Kidney glomerular epithelial cell (primary cell): ENCODE measurements at places on chromosomes 12 and 14.

GRCh38 chr12:59055204-59055860, 135.0 kb upstream of the LRIG3 start:
- peak; percentile 83 for DNase-seq

GRCh38 chr14:82935691-82936090, 1402.0 kb upstream of the SEL1L start:
- no peak for DNase-seq

DNA sequence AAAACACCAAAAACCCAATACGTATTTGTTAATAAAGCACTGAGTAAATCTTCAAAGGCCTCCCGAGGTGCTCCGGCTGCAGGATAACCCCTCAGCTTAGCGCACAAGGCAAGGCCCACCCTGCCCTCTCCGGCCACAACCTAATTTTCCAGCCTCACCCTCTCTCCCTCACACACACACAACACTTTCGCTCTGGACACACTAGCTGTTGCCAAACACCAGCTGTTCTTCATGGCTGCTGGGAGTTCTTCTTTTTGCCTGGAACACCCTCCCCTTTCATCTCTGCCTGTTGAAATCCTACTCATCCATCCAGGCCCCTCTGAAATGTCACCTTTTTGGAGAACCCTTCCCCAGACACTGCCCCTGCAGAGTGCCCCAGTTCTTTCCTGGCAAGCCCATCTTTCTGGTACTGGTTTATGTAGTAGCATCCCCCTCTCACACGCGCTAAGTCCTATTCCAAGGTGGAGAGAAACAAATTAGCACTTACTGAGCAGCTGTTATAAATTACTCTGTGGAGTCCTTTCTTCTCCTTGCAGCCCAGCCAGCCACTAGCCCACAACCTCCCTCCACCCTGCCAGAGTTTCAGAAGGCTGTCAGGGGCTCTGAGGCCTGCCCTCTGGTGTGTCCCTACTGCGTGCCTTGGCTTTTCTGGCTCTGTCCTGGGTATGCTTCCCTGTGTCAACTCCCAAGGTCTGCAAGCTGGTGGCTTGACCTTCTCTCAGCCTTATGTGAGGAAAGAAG, 805 bp upstream of the CRACR2A start:
- no peak for DNase-seq

- no peak for DNase-seq
Observed at GRCh38 chr14:101499080-101499479, 62.2 kb upstream of the DIO3 start.

DNA sequence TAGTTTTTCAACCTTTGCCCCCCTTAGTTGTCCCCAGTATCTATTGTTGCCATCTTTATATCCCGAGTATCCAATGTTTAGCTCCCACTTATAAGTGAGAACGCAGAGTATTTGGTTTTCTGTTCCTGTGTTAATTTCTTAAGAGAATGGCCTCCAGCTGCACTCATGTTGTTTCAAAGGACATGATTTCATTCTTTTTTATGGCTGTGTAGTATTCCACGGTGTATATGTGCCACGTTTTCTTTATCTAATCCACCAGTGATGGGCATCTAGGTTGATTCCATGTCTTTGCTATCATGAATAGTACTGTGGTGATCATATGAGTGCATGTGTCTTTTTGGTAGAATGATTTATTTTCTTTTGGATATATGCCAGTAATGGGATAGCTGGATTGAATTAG, 72.0 kb downstream of the GCH1 start:
- no peak for DNase-seq

GRCh38 chr12:80512781-80513180, 68.7 kb downstream of the PTPRQ start:
- no peak for DNase-seq

DNA sequence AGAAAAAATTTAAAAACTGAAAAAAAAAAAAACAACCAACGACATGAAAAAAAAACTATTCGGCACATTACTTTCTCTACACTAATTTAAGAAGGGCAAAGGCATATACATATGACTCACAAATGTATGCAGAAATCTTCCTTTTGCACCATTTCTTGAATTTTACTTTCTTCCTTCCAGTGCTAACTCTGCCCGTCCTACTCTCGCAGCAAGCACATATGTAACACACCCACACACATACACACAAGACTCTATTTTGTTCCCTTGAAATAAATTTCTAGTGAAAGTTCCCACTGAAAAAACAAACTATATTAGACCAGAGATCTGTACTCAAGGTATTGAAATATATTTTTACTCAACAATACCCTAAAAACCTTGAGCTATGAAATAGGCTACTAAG, 14.6 kb downstream of the BTG1 start:
- no peak for DNase-seq

GRCh38 chr14:40282196-40282595, 850.0 kb upstream of the FBXO33 start:
- no peak for DNase-seq

- no peak for DNase-seq
Observed at GRCh38 chr12:52010692-52011601, 4.2 kb downstream of the TAMALIN start.

DNA sequence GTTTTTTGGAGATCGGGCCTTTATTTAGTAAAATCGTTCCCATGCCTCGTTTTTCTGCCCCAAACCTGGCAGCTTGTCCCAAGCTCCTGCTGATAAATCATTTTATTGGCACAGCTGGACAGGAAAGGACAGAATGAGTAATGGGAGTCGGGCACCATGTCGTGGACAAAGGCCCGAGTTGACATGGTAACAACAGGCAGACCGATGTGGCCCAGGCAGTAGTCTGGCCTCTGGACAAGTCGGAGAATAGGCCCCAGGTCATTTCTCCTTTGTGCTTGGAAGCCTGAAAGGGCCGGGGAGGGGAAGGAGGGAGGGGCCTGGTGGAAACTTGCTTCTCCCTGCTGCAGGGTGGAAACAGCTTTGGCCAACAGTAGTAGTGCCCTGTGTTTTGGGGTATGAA, 234.9 kb downstream of the SUDS3 start:
- DNase-seq, result no peak

DNA sequence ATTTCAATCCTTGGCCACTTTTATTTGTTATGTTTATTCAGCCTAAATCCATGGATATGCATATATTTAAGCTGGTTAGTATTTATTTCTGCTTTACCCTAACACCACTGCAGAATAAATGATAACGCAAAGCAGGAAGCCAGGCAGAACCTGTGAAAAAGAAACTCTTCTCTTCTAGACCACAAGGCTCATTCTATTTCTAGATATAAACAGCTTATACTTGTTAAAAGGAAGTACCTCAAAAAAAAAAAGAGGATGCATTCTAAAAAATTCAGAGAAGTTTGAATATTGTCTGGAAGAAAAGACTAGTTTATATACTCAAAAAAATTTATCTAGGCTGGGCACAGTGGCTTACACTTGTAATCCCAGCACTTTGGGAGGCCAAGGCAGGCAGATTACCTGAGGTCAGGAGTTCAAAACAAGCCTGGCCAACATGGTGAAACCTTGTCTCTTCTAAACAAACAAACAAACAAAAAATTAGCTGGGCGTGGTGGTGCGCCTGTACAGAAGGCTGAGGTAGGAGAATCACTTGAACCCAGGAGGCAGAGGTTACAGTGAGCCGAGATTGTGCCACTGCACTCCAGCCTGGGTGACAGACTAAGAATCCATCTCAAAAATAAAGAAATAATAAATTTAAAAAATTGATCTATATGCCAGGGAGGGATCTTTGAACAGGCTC, 55.8 kb downstream of the GALNT4 start:
- no peak for DNase-seq

DNA sequence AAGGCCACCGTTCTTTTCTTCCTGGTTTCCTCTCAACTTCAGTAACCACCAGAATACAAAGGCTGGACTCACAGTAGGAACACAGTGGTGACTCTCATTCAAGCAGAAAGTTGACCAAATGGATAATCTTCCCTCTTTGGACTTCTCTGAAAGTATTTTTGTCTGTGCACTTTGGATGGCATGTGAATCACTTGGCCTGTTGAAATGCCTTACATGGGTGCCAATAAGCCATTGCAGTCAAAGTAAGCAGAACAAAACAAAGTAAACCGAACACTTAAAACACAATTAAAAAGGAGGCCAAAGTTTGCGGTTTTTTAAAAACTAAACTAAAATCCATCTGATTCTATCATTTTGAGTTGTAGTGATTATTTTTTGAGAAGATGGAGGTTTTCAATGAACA, 370.1 kb upstream of the DDHD1 start:
- DNase-seq, result no peak

GRCh38 chr12:131091976-131092691, 138.4 kb downstream of the ADGRD1 start:
- DNase-seq, result no peak

DNA sequence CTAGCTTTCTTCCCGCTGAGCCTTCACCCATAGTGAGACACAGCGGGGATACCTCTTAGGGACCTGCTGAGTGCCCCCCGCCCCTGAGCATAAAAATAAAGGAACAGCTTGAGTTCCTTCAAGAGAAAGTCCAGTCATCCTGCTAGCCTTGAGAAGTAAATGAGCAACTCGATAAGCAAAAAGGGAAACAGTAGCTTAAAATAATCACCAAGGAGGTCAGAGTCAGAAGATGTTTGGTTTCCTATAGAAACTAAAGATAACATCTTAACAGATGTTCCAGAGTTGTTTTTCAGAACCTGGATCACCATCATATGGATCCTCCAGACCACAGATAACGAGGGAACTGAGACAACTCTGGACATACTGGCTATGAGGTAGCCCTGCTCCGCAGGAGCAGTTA, 94.0 kb downstream of the BCAT1 start:
- no peak for DNase-seq

- DNase-seq, result no peak
Observed at GRCh38 chr12:42099433-42099832, 45.2 kb downstream of the GXYLT1 start.

- DNase-seq, result no peak
Observed at GRCh38 chr12:87943023-87943422, 86.2 kb downstream of the C12orf50 start.

- no peak for DNase-seq
Observed at GRCh38 chr12:22037947-22038346, 8.1 kb upstream of the CMAS start.

DNA sequence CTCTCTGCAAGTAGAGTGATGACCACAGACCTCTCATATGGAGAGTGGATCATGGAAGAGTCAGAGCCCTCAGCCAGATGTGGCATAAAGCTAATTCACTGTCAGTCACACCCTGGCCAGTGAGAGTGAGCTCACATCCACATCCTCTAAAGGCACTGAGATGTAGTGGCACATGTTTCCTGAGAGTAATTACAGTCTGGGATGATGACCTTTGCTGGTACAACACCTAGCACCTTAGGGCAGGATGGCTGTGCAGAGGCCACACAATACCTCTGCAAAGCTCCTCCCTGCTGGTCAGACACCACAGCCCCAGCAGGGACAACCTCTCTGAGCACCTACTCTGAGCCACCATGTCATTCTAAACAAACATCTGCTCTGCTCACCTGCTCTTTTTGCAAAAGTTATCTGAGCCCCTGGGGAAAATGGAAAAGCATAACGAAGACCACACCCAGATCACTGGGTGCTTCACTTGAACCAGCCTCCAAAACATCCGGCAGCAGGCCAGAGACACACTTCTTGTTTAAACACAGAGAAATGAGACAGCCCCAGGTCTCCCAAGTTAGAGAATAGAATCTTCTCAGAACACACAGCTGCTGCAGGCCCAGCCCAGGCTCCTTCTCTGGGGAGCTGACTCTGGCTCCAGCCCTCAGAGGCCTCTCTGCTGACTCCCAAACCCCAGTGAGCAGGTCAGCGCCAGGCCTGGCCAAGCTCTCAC, 30.3 kb downstream of the PITPNM2 start:
- DNase-seq, result no peak

DNA sequence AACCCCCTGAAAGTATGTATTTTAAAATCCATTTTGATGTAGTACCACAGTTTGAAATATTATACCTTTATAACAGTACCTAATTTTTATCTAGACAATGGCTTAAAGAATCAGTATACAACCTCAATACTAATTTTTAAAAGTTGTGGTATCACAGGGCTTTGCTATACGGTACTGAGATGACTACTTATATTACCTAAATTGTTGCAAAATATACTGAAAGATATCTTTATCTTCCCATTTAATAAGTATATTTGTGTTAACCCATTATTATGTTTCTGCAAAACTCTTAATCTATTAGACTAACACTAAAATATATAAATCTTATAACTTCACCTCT, 67.1 kb downstream of the RALGAPA1 start:
- DNase-seq, result no peak

- no peak for DNase-seq
Observed at GRCh38 chr12:32076941-32077340, 29.7 kb upstream of the BICD1 start.

DNA sequence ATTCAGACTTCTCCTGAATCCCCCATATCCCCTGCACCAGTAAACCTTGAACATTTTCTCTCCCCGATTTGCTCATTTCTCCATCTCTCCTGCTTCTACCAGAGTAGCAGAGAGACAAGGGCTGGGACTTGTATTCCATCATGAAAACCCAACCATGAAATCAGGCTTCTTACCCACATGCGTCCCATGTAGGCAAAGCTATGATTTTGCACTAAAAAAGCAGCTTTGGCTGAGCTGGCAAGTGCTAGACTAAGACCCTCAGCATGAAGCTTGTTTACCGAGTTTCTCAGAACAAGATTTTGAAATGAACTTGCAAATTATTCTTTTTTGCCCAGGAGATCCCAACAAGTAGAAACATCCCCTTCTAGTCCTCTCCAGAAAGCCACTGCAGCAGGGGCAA, 80.3 kb upstream of the RFLNA start:
- no peak for DNase-seq

GRCh38 chr12:83102499-83102898, 415.8 kb downstream of the TMTC2 start:
- DNase-seq, result peak; percentile 69

DNA sequence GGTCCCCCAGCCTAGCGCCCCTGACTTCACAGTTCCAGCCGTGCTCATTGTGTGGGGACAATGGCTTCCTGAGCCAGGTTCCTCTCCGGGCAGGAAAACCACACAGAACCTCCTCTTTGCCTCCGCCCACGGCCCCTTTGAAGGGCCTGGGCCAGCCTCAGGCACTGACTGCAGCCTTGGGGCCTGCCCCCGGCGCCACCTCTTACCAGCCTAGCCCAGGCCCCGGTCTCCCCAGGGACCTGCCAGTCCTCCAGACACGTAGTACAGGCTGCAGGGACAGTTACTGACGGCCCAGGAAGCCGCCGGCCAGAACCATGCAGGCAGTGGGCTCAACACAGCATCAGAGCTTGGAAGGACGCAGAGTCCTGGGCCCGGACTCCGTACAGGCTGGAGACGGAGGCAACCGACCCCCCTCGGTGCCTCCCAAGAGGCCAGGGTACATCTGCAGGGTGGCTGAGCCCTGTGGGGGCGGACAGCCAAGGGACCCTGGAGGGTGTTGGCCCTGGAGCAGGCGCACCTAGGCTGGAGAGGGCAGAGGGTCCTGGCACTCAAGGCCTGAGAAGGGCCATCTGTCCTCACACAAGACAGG, 20.9 kb upstream of the NUDT14 start:
- DNase-seq, result no peak

DNA sequence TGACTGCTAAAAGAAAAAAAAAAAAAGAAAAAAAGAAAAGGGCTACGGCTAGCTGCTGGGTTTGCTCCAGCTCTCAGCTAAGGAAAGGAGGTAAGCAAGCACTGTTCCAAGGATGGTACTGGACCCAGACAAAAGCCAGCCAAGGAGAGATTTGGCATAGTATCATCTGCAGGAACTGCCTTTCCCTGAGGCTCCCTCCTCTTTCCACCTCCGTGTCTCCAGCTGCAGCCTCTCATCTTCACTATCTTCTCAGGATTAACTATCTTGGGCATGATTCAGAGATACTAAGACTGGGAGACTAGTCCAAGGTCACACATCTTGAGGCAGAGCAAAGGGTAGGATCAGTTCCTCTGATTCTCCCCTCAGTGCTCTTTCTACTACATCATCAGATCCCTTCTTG, 6.0 kb downstream of the KITLG start:
- DNase-seq, result no peak
